Neural cell (in vitro differentiated cells): ENCODE measurements at places on chromosomes 5 and 9. TPM values are rescaled to one million over a fixed set of nuclear protein-coding genes. Genes with fewer than 3 reads are reported as not detected.

Gene C9orf50
- not detected in 2 replicates for polyA plus RNA-seq

Gene ARID3C
- 2.1 and 2.8 TPM in 2 replicates for polyA plus RNA-seq

Gene SH3TC2
- polyA plus RNA-seq: not detected in 2 replicates

Gene GRXCR2
- 0.36 TPM in 1 of 2 replicates, not detected in the other for polyA plus RNA-seq

Gene FAM78A
- polyA plus RNA-seq: 0.47 and 0.62 TPM in 2 replicates
